ENCODE measurements at places on chromosomes 12 and 14.

- DNase-seq, result no peak
These were observed 86.0 kb upstream of the SLC38A2 start for GRCh38 chr12:46458500-46459102.

DNA sequence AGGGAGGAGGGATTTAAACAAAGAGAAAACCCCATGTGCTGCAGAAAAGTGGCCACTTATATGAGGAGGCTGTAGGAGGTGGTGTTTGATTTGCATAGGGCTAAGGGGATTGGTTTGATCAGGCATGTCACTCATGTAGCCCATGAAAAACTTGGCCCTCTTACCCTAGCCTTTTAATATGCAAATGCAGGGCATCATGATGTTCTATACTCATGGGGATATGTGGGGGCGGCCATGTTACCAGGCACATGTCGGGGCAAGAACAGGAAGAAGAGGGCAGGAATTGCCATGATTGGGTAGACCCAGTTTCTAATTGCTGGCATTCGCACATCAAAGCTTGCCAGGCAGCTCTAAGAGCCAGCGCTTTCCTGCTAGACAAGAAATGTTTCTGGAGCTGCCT lies 28.8 kb downstream of the KLRK1 start:
- DNase-seq, result no peak

DNA sequence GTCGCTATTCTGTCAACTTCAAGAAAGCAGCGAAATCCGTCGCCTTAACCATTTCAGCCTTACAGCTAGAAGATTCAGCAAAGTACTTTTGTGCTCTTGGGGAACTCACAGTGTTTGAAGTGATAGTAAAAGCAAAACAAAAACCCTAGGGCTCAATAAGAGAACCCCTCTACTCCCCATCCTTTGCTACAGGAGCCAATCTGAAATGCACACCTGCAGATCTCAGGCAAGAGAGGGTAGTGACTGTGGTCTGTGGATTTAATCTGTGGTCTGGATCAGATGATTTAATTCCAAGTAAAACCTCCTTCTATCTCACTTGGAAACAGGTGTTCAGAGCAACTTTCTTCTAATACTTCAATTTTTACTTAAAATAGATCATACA lies 422.9 kb upstream of the OR4E1 start:
- no peak for DNase-seq

DNA sequence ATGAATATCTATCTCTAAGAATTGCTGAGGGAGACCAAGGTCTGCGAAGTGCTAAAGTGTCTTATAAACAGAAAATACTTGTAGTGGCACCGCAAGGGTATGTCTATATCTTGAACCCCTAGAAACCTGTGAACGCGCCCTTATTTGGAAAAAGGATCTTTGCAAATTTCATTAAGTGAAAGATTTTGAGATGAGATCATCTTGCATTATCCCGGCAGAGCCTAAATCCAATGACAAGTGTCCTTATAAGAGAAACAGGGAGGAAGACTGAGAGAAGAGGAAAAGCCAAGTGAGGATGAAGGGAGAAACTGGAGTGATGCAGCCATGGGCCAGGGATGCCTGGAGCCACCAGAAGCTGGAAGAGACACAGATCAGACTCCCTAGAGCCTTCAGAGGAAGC lies 27.7 kb downstream of the RBM19 start:
- DNase-seq, result no peak

GRCh38 chr12:26112703-26113147 lies 12.1 kb downstream of the BHLHE41 start:
- DNase-seq, result no peak

GRCh38 chr12:85322715-85323114 lies 42.7 kb downstream of the ALX1 start:
- DNase-seq, result no peak

- DNase-seq, result no peak
These were observed 53.7 kb downstream of the FBXL14 start for GRCh38 chr12:1540690-1541089.

- no peak for DNase-seq
These were observed 39.6 kb upstream of the SOS2 start for GRCh38 chr14:50270932-50271331.

GRCh38 chr14:72917094-72917802 lies 9.0 kb upstream of the DCAF4 start:
- DNase-seq, result no peak

DNA sequence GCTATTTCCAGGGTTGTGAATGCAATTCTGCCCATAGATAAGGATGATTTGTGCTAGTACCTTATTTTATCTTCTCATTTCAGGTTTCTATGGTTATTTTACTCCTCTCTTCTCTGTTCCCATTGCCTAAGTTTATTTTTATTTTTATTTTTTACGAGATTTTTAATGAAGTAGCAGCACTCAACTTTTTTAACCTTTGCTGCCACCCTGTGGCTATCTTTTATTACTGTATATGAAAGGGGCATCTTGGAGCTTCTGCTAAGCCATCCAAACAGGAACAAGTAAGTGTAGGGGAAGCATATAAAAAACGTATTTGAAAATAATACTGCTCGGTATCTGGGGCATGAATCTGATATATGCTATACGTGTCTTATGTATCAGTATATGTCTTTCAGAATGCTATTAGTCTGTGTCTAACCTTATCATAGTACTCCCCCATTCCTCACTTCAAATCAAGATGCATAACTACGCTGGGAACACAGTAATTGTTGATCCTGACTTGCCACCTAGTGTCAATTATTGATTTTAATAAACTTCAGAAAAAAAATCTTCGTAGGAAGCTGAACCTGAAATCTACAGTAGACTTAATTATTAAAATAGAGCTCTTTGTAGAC lies 60.3 kb downstream of the KLRG1 start:
- no peak for DNase-seq

DNA sequence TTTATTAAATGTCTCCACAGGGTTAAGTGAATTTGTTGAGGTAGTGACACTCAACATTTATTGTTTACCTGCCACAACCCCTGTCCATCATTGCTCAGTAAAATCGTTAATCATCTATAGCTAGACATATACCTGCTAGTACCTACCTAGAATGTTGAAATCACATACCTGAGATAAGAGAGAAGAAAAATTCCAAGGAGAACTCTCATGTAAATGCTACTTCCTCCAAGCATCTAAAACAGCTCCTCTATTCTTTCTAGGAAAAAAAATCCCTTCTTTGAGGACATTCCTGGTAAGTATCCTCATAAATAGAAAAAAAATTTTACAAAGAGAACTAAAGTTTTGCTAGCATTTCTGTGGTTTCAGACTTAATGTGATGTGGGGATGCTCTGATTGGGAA lies 325.1 kb downstream of the DAD1 start:
- no peak for DNase-seq

DNA sequence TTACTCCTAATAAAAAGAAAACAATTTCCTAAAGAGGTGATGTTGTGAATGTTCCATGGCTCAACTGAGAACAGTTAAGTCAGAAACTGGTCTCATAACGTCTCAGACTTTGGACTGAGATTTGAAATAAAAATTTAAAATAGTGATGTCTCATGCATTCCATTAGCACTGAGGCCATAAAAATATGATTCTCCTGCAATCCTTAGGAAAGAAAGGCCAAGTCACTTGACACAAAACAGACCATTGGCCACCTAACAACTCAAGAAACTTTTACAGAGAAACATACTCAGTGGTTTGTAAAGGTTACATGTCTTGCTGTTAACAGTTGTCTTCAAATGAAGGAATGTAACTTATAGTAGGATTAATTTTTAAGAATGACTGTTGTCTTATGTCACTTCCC lies 58.1 kb downstream of the STAB2 start:
- DNase-seq, result no peak

GRCh38 chr14:60863249-60863648 lies 117.6 kb downstream of the TRMT5 start:
- DNase-seq, result no peak

GRCh38 chr12:64781280-64782190 lies 22.3 kb upstream of the GNS start:
- DNase-seq, result no peak

DNA sequence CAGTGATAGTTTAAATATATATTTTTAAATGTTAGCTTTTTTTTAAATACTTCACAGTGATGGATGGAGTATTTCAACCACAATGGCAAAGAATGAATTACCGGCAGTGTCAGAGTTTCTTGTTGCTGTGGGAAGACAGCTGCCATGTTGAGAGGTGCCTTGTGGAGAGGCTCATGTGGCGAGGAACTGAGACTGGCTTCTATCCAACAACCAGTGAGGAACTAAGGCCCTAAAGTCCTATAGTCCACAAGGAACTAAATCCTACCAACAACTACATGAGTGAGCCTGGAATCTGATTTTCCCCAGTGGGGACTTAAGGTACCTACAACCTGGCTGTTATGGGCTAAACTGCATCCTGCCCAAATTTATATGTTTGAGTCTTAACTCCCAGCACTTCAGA lies 220.2 kb upstream of the PLEKHG7 start:
- DNase-seq, result no peak

- no peak for DNase-seq
These were observed 171.1 kb upstream of the PRMT8 start for GRCh38 chr12:3319723-3320492.

DNA sequence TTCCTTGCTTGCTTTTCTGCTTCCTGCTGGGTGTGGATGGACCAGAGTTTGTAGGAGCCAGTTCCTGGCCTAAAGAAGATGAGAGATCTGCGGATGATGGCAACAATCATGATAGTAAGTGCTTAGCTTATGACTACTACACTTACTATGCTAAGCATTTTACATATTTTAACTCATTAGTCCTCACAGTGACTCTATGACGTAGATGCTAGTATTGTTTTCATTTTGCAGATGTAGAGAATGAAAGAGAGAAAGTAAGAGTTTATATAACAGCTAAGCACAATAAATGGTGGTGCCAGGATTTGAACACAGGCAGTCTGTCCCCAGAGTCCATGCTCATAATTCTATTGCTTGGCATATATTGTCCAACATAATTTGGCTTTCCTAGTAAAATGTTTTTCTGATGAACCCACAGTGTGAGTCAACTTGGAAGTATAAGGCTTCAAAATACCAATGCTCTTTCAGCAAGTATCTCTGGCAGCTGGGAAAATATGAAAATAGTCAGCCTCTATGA lies 363.2 kb upstream of the DDHD1 start:
- no peak for DNase-seq

- no peak for DNase-seq
These were observed 323.9 kb downstream of the TMEM132D start for GRCh38 chr12:129579879-129580278.

DNA sequence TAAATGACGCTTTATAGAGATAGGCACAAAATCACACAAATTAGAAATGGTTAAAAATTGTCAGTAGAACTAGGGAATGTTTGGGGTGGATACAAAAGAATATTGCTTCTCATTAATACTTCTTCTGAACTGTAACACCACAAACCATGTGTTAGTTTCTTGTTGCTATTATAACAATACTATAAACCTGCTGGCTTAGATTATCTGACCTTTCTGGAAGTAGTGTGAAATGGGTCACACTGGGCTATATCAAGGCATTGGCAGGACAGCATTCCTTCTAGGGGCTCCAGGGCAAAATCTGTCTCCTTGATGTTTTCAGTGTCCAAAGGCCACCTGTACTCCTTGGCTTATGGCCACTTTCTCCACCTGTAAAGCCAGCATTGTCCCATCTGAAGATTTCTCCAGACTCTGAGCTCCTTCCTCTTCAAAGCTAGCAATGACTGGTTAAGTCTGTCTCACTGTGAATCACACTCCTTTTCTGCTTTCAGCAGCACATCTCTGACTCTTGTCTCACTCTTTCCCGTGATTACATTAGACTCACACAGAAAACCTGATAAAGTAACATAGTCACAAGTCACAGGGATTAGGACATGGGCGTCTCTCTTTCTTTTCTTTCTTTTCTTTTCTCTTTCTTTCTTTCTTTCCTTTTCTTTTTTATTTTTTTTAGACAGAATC lies 86.3 kb downstream of the SLC15A4 start:
- no peak for DNase-seq

Measured in CD8-positive, alpha-beta memory T cell (primary cell).